ENCODE measurements at places on chromosomes 11 and 22.
A peak's percentile ranks its signal among the peaks of the same experiment; 100 is the strongest.

DNA sequence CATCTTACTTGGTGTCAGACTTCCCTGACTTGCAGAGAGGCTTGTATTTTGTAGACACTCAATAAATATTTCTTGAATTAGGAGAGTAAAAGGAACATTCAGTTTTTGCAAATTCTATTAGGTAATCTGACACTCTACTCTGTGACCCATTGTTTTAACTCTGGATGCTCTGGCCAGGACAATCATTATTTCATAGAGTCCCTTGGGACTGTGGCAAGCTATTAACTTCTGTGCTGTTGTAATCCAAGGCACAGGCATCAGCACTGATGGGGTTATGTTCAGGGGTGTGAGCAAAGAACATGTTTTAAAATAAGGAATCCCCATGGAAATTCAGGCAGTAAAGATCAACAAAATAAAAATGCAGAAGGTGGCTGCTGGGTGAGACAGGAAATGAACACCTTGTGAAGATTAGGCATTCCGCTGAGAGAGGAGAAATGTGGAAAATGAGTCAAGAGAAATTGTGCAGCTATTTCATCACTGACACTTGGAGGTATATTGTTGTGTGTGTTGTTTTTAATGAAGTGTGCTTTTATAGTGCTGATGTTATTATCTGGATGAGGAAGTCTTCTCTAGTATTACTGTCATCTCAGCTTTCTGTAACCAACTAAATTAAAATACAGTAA, 175.2 kb downstream of the WNT11 start:
- no peak for DNase-seq

DNA sequence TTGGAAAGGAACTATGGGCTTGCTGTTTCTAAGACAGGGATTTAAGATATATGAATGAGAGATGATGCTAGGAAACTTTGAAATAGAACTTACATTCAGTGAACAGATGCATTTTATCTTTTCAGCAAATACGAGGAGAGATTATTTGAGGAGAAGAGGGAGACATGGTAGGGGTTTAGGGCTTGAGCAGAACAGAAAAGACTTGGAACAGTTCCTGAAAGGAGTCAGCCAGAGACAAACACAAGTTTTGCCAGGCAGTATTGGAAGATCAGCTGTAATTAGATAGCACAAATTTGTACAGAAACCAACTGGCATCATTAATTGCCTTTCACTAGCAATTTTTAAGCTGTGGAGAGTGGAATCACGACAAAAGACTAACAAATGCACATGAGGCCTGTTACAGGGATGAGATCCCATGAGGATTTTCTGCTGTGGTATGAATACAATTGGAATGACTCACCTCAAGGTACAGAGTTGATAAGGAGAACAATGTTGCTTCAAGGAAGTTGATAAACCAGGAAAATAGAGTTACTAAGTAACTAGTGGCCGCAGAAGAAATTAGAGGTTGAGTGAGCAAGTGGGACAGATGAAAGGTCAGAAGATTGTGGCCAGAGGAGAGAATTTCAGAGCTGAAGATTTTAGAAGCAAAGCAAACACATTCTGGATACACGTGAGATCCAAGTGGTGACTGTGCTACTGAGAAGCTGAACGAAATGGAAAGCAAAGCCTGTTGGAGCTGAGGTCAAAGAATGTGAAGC, 67.9 kb downstream of the CYB5R2 start:
- DNase-seq = no peak

DNA sequence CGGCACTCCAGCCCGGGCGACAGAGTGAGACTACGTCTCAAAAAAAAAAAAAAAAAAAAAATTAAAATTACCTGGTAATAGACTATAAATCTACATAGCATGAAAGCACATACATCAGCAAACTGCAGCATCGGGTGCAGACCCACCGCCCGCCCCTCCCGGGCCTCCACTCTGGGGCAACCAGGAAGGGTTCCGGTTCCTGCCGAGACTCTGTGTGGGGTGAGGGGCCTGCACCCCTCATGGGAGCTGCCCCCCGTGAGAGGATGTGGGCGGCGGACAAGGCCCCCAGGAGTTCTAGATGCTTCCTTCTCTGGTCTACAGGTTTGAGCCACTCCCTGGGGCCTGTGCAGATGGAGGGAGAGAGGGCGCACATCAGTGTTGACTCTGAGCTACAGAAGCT, 9.1 kb downstream of the DRD4 start:
- no peak for DNase-seq

DNA sequence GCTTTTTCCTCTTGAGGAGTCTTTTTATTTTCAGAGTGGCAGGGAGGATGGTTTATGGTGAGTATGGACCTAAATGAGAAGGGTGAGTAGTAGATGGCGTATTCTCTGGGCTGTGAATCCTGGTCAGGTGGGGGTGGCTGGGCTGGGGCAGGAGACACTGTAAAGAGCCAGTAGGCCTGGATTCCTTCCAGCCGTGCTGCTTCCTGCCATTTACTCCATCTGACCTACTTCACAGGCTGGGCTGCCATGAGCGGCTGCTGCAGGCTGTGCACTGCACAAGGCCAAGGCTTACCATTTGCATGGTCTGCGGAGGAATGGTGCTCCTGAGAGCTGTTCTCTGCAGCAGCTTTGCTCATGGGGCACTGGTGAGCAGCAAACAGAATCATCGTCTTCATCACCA, 297.6 kb downstream of the KIRREL3 start:
- peak; percentile 65 for DNase-seq

- no peak for DNase-seq
Observed at GRCh38 chr11:104443387-104443786, 279.4 kb upstream of the PDGFD start.

DNA sequence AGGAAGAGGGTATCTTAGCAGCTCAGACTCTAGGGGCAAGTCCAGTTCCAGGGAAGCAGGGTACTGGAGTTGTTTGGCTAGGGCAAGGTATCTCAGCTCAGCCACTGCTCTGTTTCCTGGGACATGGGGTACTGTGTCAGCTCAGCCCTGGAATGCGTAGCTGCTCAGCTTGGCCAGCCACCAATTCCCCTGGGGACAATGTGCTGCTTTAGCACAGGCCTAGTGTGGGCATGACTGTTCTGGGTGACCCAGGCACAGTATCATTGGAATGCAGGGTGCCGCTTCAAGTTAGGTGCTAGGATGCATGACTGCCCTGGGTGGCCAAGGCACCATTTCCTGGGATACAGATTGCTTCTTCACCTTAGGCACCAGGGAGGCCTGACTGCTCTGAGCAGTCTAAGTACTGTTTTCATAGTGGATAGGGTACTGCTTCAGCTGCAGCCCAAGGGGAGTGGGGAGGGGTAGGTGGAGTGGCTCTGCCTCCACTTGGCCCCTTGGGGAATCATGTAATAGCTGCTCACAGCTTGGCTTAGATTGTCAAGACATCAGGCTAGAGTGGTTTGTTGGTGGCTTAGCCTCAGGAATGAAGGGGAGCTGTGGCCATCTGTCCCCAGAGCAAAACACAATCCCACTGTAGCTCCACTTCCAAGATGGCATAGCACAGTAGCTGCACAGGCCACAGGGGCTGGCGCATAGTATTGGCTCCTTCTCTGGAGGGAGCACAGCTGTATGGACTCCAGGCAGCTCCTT, 36.0 kb downstream of the MADD start:
- DNase-seq = no peak

DNA sequence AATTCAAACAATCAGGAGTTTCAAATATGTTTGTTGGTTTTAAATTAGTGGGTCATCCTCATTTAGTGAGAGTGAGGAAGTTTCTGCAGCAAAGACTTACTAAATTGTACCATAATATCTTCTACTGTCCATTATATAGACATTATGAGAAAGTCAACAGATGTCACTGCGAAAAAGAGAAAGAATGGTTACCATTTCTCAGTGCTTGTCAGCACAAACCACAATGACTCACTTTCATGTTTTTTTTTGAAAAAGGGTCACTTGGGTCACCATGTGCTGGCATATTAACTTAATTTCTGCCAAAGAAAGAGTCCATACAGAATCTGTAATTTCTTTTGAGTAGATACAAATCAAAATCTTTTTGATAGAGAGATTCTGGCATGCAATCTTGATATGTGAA, 924.6 kb upstream of the FAT3 start:
- no peak for DNase-seq

DNA sequence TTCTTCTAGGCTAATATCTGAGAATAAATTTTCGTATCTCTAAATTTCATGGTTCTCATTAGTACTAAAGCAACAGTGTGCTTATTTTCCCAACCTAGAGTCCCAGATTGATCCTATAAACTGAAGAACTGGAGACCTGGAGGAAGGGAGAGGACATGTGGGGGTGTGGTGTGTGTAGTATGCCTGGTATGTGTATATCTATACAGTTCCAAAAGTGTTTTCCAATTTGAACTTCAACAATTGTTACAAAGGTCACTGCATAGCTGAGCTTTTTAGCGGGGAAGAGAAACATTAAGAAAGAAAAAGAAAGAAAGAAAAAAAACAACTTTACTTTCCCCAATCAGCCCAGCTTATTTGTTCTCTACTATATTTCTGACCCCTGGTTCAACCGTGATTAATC, 152.1 kb downstream of the SOX6 start:
- no peak for DNase-seq

GRCh38 chr11:10418259-10418949, 36.7 kb upstream of the AMPD3 start:
- DNase-seq = no peak

GRCh38 chr11:73592640-73593039, 5.3 kb downstream of the FAM168A start:
- DNase-seq = no peak

DNA sequence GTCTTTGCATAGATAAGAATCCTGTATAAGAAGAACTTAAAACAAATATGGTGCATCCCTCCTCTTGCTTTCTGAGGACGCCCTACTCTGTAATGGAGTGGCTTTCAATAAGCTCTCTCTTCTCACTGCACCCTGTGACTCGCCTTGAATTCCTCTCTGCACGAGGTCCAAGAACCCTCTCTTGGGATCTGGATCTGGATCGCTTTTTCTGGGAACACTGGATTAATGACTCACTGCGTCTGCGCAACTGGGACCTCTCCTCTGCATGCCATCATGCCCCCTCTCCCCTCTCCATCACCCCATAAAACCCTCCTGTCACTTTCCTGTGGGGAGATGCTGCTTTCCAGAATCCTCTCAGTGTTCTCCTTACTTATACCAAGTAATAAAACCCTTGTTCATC, 15.1 kb upstream of the CABP2 start:
- DNase-seq = no peak

DNA sequence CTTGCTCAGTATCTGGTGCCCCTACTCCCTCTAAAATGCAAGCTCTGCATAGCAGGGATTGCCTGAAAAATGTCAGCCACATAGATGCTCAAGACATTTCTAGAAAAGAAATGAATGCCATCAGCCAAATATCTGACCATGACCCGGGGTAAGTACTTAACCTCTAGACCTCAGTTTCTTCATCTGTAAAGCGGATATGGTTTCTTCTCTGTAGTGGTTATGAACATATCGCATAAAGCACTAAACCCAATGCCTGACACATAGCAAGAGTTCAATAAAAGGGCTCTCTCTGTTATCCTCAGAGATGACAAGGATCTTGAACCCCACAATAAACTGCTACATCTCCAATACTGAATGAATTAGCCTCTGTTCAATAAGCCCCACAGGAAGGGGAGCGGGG, 122.6 kb downstream of the ABTB2 start:
- no peak for DNase-seq

DNA sequence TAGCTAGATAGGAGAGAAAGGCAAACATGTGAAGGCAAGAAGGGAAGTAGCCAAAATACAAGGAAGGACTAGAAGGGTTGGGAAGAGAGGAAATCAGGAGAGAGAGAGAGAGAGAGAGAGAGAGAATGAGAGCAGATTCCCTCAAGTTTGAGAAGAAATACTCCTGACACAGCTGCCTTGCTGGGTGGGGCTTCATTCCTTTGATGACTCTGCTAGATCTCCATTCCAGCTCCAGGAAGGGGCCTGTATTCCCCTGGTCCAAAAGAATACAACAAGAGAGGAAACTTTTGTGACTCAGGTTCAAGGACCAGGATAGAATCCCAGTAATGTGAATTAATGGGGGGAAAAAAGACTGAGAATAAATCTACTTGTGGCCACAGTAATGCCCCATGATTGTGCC, 62.9 kb upstream of the SPON1 start:
- DNase-seq = no peak

- DNase-seq = no peak
Observed at GRCh38 chr11:18790883-18791206, 753 bp downstream of the PTPN5 start.
